Mesangial cell (primary cell): ENCODE measurements at places on chromosomes 4 and X. TPM values are rescaled to one million over a fixed set of nuclear protein-coding genes. Genes with fewer than 3 reads are reported as not detected.

Gene GAGE12H
- total RNA-seq: not detected in 2 replicates

Gene PDGFRA
- total RNA-seq: 0.49 and 2.9 TPM in 2 replicates

Gene GAGE2A
- total RNA-seq: not detected in 2 replicates

Gene GUCY1A1
- total RNA-seq: 0.81 and 10.4 TPM in 2 replicates

Gene PPP1R3F
- 1.5 and 9.5 TPM in 2 replicates for total RNA-seq

Gene SLC38A5
- total RNA-seq: 28.0 and 75.9 TPM in 2 replicates

Gene SCLT1
- 3.9 and 8.6 TPM in 2 replicates for total RNA-seq

Gene PALLD
- total RNA-seq: 85.6 and 135 TPM in 2 replicates

Gene PAGE1
- not detected in 2 replicates for total RNA-seq

Gene GLOD5
- total RNA-seq: not detected in 2 replicates

Gene TCEAL6
- total RNA-seq: not detected in 2 replicates

Gene CYP2U1
- total RNA-seq: 4.2 and 8.2 TPM in 2 replicates

Gene ZFYVE28
- 2.8 and 8.5 TPM in 2 replicates for total RNA-seq

Gene HS3ST1
- 0.38 and 1.8 TPM in 2 replicates for total RNA-seq

Gene GYPE
- under 0.01 and 0.16 TPM in 2 replicates for total RNA-seq

Gene SLC26A1
- 0.16 and 0.51 TPM in 2 replicates for total RNA-seq

Gene DDX53
- total RNA-seq: not detected in 2 replicates

Gene PNCK
- total RNA-seq: 1.1 TPM in 1 of 2 replicates, not detected in the other

Gene IQCM
- total RNA-seq: 0.51 TPM in 1 of 2 replicates, not detected in the other

Gene CT47B1
- not detected in 2 replicates for total RNA-seq

Gene LAS1L
- 15.6 and 28.0 TPM in 2 replicates for total RNA-seq

Gene RS1
- not detected in 2 replicates for total RNA-seq

Gene DMRTC1B
- not detected in 2 replicates for total RNA-seq

Gene CTAG2
- 2.8 TPM in 1 of 2 replicates, not detected in the other for total RNA-seq

Gene TENM3
- total RNA-seq: 56.1 and 98.9 TPM in 2 replicates

Gene SPANXC
- not detected in 2 replicates for total RNA-seq
